ENCODE measurements at places on chromosomes 7 and 10. TPM values are rescaled to one million over a fixed set of nuclear protein-coding genes. Genes with fewer than 3 reads are reported as not detected.

- peak; percentile 74 for DNase-seq
These were observed 74.7 kb downstream of the CACNB2 start for GRCh38 chr10:18214691-18215563.

- DNase-seq: no peak
These were observed 124.7 kb downstream of the ZNF248 start for GRCh38 chr10:37732685-37733084.

GRCh38 chr10:106467506-106467905, 697.0 kb downstream of the SORCS1 start:
- DNase-seq: no peak

The HYAL4 gene
- total RNA-seq: 0.09 TPM

The PRLHR gene
- not detected for total RNA-seq

The TLL2 gene
- 0.71 TPM for total RNA-seq

Data from muscle of leg (tissue), 16 donors.